ENCODE measurements at places on chromosomes 11 and 22.
A peak's percentile ranks its signal among the peaks of the same experiment; 100 is the strongest.

- no peak for DNase-seq
These were observed 1117.7 kb downstream of the BRD1 start for GRCh38 chr22:48709976-48710375.

DNA sequence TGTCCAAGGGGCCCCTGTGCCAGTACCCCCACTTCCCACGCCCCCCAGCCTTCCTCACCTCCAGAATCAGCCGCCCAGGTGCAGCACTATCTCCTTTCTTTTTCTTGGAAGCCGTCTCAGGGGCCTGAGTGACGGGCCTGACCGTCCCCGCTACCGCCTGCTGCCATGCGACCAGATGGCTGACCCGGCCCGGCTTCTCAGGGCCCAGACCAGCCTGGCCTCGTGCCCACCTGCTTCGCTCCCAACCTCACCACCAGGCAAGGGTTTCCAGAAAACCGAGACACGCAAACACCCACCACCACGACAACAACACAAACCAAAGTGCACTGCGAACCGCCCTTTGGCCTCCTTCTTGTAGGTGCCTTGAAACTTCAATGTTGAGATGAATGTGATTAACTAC lies 39.1 kb downstream of the MACROD1 start:
- no peak for DNase-seq

DNA sequence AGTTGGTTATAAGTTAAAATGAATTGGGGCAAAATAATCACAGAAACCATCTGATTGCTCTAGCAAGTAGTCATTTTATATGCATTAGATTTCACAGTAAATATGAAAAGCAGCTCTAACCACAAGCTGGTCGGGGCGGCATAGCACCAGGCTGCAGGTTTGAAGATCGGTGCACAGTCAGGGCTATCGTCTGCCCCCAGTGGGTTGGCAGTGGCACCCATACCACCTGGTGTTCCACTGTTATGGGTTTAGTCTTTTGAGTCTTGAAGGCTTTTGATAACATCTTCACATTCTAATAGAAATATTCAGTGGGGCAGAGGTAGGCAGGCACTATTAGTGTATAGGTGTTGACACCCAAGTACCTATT lies 62.1 kb downstream of the GRK3 start:
- no peak for DNase-seq

DNA sequence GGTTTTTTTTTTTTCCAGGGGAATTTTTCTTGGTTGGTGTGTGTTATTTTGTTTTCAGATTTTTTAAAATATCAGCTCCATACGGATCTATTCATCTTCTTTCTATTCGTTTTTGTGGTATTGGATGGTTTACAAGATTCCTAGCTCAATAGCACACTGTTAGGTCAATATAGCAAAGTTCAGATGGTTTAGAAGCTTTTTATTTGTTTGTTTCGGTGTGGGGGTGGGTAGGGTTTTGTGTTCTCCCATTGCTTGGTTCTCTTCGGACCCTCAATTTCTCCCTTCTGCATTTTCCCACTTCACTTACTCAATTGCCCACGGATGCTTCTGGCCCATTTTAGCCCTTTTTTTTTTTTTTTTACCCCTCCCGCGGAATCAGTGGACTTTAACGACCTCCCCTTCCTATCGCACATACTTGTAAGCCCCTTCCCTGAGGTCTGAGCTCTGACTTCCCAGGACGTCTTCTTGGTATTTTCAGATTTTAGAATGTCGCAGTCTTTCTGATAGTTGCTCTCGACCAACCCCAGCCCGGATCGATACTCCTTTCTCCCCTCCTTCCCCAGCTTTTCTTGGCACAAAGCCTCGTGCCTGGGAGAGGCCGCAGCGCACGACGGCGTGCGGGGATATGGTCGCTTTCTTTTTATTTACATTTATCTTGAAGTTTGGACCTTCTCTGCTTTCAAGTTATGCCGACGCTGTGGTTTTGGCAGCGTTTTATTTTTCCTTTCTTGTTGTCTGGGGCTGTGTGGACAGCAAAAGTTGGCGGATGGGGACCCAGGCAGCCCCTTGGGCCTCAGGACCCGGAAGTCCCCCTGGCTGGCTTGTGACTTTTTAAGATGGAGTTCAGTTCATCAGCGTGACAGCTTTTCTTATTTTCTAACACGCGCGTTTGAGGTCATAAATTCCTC lies 4.4 kb upstream of the SPDYC start:
- no peak for DNase-seq

- DNase-seq = peak; percentile 49
These were observed 17.9 kb upstream of the SESN3 start for GRCh38 chr11:95248666-95249467.

GRCh38 chr11:94673951-94674491 lies 94.1 kb upstream of the AMOTL1 start:
- DNase-seq = no peak

- DNase-seq = no peak
These were observed 170.1 kb upstream of the B3GAT1 start for GRCh38 chr11:134581966-134582769.

DNA sequence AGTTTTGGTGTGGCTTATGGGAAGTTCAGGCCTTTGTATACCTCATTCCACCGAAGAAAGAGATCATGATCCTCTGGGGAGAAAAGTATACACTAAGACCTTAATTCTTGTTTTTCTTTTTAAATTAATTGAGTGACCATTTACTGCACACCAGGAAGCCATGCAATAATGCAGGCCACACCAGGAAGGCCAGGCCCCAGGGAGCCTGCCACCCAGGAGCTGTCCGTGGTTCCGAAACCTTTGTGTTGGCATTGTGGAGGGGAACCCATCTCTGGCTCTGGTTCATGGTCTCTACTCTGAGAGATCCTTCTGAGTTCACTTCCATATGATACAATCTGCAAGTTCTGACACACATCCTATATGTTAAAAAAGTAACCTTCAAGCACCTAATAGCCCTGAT lies 291.8 kb downstream of the MIAT start:
- DNase-seq = no peak

DNA sequence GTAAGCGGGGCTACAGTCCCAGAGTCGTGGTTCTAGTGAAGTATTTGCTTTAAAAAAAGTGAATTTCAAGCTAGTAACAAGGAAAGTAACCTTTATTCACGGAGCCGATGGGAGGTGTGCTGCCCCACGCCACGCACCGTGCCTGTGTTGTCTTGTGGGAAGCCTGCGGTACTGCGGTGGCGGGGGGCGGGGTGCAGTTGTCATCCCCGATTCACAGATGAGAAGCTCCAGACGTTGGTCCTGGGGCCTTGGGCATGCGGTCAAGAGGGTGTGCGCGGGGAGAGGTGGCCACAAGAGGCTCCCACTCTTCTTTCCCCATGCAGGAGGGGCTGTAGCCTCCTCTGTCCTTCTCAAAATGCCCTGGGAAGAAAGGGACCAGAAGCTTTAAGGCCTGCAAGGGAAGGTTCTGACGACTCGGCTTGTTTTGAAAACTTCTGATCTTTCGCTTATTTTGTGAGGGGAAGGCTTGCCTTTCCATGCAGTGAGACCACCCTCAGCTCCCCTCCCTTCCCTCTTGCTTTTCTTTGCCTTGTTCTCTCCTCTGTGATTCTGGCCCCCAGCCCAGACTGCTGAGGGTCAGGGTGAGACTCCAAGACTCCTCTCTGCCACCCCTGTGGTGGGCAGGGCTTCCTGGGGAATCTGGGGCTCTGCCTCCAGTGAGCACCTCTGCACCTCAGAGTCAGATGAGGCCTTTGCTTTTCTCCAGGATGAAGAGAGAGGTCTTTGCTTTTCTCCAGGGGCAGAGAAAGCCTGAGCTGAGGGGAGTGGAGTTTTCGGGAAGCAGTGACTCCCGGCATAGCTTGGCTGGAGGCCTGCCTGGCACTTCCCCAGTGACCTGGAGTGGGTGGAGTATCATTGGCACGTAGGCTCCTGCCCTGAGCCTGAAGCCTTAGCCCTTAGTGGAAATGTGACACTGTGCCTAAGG lies 6.2 kb downstream of the GLB1L3 start:
- no peak for DNase-seq

DNA sequence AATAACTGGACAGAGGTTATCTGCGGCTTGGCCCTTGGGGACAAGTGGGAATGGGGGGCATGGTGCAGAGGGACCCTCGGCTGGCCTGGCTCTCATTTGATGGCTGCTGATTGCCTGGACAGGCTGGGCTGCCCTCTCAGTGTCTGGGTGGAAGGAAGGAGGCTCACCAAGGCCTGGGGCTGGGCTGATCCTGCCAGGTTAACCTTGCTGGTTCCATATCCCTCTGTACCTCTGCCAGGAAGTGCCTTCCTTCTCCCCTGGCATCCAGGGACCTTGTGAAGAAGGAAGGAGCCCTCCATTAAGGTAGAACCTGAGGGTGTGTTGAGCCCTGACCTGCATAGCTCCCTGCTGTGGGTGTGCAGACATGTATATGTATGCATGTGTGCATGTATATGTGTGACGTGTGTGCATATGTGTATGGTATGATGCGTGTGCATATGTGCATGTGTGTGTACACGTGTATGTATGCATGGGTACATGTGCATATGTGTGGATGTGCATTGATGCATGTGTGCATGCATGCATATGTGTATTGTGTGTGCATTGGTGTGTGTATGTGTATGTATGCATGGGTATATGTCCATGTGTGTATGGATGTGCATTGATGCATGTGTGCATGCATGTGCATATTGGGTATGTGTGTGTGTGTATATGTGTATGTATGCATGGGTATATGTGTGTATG lies 433.9 kb downstream of the TBC1D22A start:
- no peak for DNase-seq

GRCh38 chr11:46642627-46643335 lies 25.4 kb downstream of the ATG13 start:
- no peak for DNase-seq

DNA sequence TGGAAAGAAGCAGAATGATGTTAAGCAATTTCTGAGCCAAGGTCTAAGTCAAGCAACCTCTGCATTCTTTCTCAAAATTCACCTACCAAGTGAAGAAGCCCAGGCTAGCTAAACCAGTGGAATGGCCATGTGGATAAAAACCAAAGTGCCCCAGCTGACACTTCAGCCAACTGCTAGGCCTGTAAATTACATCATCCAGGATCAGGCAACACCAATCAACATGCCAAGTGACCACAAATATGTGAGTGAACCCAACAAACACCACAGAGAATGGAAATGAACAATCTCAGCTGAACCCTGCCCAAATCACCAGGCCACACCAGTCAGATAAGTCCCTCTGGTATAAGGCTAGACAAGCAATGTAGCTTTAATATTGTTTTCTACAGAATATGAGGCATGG lies 25.1 kb upstream of the FJX1 start:
- no peak for DNase-seq

DNA sequence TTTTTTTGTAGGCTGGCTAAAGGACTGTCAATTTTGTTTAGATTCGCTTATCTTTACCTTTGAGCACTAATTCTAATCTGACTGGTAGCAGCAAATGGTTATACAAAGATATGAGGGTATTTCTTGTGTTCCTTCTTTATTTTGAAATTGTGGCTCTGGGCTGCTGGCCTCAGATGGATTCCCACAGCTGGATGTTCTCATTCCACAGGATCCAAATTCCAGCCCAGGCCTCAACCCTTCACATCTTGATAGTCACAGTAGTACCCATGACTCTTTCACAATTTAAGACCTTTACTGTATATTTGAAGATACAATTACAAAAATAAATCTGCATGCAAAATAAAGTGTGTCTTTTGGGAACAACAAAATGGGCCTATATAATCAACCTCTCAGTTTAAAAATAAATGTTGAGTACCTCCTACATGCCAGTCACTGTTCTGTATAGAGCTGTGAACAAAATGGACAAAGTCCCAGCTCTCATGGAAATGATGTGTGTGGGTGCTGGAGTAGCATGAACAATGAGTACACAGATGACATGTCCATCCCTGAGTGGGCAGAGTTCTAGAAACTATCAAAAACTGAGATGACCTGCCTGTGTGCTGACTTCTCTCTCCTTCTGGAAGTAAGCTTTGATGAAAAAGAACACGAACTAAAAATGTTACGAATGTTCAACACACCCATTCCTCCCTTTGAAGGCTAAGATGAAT lies 51.7 kb upstream of the FBXO3 start:
- no peak for DNase-seq

DNA sequence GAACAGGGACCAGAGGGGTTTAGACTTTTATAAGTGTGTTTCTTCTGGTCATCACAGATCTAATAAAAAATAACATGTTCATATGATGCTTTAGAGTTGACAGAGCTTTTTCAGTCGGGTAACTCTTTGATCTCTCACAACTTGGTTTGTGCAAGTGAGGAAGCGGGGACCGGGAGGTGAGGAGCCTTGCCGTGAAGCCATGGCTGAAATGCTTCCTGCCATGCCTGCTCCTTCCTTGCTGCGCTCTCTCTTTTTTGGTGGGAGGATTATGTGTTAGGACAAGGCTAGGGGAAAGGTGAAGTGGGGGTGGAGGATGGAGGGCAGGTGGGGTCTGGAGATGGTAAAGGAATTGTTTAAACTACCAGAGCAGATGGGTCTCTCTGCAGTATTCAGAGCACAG lies 23.8 kb downstream of the TEAD1 start:
- DNase-seq = no peak

Measured in GM12864 (cell line).